ENCODE measurements at places on chromosomes 2 and 18. TPM values are rescaled to one million over a fixed set of nuclear protein-coding genes. Genes with fewer than 3 reads are reported as not detected.

CCDC141 gene
- total RNA-seq = not detected

SERPINB13 gene
- not detected for total RNA-seq

PXDN gene
- total RNA-seq = 102 TPM

UGT1A10 gene
- total RNA-seq = not detected

LBX2 gene
- 2.0 TPM for total RNA-seq

SOCS6 gene
- total RNA-seq = 51.1 TPM

CNDP2 gene
- 123 TPM for total RNA-seq

POTEC gene
- not detected for total RNA-seq

EVX2 gene
- 0.11 TPM for total RNA-seq

MC2R gene
- total RNA-seq = not detected
